ENCODE measurements at places on chromosomes 13 and 19.

DNA sequence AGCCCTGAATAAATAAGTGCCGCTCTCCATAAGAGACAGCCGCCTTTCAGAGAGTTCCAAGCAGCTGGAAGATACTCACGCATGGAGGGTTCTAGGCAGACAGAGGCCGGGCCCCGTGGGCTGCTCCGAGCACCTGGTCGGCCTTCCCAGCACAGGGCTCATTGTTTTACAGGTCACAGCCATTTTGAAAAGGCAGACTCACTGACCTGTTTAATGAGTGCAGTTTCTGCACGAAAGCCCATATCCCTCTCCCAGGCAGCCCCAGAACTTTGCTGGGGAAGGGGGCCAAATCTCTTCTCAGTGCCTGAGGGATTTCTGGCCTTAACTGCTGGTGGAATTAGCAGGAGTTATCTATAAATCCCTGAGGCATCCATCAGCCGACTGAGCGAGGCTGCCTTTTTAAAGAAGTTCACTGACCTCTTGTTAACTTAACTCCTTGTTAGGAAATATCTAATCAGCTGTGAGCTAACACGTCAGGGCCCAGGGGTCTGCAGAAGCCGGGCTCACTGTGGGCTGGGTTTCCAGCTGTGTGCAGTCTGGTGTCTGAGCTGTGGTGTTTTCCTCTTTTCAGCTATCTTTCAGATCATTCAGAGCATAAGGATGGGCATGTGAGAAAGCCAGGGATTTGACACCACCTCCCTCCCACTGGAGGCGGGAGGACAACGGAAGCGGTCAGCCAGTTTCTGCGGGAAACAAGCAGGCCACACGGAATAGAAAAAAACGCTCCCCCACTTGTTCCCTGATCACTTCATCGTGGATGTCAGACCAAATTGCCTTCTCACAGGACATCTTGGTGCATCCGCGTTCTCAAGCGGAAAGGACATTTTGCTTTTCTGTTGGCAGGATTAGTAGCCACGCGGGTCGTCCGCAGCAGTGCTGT, 23.3 kb downstream of the SERP2 start:
- no peak for DNase-seq

- no peak for DNase-seq
Measured at GRCh38 chr13:50156140-50156539, 140.9 kb downstream of the KCNRG start.

DNA sequence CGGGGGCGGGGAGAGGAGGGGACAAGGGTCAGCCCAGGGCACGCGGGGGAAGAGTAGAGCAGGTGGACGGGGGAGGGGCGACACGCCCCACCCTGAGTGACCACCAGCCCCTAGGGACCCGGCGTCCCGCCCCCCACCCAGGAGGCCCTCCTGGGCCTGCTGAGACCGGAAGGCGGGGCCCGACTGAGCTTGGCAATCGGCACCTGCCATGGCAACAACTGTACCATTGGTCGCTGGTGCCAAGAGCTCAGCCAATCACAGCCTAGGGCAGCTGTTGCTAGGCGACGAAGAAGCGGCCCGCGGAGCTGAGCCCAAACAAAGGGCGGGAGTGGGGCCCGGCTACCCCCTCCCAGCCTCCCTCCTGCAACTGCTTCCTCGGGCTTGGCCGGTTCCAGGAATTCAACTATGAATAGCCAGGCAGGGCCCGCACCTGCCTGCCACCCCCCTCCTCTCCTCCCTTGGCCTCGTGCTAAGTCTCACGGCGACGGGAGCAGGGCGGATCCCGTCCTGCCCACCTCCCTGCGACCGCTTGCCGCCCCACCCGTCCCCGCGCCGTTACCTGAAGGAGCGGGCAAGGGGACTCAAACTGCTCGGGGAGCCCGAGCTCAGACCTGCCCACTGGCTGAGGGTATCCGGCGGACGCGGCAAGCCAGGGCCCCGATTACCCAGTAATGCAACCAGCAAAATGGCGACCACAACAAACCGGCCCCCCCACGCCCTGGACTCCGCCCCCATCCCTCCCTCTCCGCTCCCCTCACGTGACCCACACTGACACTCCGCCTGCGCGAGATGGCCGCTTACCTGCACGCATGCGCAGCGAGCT, at the start of gene DYRK1B:
TSS of gene DYRK1B (minus strand) at position 699 of the 823 bp plus-strand sequence. CDS start 2,295 bp downstream, outside the sequence.
- peak; percentile 95 for DNase-seq

DNA sequence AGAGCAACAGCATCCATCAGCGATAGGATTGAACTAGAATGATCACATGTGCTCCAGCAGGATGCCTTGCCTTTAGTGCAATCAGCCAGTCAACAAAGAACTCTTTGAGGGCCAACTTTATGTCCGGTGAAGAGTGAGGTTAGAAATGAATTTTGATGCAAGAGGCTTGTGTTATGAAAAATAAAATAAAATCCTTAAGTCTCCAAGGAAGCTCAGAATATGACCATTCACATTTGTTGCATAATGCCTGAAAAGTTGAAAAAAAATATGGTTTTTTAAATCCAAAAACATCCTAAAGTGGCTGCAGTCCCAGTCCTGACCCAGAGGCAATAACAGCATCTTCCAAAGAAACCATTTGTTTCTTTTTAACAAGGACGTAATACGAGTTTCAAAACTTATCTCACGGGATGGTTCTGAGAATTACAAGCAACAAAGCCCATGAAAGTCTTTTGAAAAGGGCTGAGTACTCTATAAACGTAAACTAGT, 61.3 kb downstream of the DCLK1 start:
- no peak for DNase-seq

DNA sequence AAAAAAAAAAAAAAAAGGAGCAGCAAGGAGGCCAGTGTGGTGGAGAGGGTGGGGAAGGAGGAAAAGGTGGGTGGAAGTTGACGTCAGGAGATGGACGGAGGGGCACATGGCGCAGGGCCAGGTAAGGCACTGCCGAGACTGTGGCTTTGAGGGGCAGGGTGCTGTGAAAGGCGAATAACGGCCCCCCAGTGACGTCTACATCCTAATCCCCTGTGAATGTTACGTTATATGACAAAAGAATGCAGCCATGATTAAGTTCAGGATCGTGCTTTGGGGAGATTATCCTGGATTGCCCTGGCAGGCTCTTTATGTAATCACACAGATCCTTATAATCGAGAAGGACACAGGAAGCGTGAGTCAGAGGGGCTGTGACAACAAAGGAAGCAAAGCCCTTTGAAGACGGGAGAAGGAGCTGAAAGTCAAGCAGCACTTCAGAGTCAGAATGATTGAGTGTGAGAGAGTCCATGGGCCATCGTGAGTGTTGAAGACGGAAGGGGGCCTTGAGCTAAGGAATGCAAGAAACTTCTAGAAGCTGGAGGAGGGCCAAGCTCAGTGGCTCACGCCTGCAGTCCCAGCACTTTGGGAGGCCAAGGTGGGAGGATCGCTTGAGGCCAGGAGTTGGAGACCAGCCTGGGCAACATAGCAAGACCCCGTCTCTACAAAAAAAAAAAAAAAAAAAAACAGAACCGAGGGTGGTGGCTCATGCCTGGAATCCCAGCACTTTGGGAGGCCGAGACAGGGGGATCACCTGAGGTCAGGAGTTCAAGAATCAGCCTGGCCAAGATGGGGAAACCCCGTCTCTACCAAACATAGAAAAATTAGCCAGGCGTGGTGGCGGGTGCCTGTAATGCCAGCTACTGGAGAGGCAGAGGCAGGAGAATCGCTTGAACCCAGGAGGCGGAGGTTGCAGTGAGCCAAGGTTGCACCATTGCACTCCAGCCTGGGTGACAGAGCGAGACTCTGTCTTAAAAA, 13.8 kb upstream of the CEACAM16 start:
- DNase-seq = no peak

- no peak for DNase-seq
Measured at GRCh38 chr19:28656644-28657043, 556.3 kb downstream of the UQCRFS1 start.

GRCh38 chr13:73903561-73903960, 230.6 kb downstream of the KLF12 start:
- no peak for DNase-seq

- DNase-seq = no peak
Measured at GRCh38 chr19:30174357-30174645, 197.9 kb upstream of the ZNF536 start.

DNA sequence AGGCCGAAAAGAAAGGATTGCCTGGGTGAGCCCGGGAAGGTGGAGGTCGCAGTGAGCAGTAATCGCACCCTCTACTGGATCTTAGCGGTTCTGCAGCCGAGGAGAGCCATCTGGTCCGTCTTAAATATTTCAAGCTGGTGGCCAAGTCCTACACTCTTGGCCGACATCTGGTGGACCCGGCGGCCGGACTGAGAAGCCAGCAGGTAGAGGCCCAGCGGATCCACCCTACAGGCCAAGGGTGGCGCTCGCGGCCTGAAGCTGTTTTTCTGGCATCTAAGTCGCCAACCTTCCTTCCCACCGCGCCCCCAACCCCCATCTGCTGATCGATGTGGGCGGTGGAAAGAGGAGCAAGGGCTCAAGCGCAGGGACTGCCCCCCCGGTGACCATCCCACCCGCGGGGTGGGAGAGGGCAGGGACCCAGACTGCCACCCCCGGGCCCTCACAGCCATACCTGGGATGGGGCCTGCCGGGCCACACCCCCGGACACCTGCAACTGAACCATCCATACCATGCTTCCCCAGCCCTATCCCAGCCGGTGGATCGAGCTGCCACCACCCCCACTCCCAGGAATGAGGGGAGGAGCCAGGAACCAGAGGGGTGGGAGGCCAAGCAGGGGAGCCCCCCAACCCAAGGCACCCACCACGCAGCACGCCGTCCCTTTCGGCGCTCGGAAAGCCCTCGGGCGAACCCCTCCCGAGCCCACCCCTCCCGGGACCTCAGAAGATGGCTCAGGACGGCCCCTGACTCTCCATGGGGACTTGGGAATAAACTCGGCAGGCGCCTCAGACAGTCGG, 46.3 kb upstream of the ZNF730 start:
- peak; percentile 4 for DNase-seq

- no peak for DNase-seq
Measured at GRCh38 chr19:30557212-30557611, 185.0 kb downstream of the ZNF536 start.

DNA sequence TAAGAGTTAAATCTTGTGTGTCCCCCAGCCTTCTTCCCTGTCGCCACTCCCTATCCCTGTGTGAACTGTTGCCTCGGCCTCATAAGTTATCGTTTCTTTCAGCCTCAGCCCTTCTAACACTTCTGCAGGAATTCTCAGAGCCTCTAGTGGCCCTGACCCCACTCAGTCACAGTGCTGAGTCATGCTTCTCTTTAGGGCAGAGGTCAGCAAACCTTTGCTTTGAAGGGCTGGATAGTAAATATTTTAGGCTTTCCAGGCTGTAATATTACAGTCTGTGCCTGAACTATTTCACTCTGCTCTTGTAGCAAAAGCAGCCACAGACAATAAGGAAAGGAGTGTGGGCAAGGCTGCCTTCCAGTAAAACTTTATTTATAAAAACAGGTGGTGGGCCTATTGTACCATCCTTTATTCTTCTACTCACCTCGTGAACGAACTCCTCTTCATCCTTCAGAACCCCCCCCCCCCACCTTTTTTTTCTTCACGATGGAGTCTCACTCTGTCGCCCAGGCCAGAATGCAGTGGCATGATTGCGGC, 22.1 kb downstream of the MYO9B start:
- DNase-seq = no peak

DNA sequence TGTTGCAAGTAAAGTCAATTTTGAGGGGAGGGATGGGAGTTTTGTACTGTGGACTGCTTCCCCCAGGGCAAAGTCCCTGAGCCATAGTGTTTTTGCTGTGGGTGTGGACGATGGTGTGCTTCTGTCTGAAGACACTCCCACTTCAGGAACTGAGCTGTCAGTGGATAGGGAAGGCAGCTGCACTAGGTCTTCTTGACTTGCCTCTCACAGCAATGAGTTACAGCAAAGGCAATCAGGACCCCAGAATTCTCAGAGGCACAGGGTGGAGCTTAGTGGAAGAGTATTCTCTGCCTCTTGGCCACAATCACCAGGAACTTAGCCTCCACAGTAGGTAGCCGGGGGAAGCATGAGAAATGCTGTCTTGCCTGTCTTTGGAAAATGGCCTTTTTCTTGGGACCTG, 1416.6 kb upstream of the MIR17HG start:
- DNase-seq = no peak

- DNase-seq = no peak
Measured at GRCh38 chr19:2056837-2057192, 5.8 kb upstream of the MKNK2 start.

DNA sequence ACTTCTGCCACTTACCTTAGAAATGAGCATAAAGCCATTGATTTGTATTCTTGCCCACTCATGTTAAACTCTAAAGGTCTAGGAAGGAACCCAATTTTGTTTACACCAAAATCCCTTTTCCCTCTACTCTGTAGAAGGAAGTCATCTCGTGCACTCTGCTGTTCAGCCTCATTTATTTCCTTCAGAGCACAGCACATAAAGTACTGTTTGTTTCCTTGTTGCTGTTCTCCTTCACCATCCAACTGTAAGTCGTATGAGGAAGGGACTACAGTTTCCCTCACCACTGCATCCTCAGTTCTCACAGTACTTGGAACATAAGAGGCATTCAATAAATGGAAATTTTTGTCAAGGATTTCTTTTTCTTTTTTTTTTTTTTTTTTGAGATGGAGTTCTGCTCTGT, 24.6 kb downstream of the CDADC1 start:
- DNase-seq = no peak

- DNase-seq = no peak
Measured at GRCh38 chr13:97798836-97799235, 154.6 kb upstream of the IPO5 start.

DNA sequence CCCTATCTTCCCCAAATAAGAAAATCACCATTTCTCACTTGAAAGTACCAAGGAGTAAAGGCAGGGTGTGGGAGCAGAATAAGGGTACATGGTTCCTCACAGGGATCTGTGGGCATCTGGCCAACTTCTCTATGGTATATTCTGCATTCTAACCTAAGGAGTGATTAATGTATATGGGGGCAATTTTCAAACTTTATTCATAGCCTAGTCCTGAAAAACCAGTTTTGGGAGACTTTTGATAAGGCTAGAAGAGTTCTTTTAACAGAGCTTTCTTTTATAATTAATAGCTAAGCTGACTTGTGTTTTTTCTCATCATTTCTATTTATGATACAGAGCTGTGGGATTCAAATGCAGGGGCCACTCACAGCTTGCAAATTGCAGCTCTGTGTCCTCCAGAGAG, 852 bp downstream of the SCEL start:
- no peak for DNase-seq

- no peak for DNase-seq
Measured at GRCh38 chr19:58203814-58204475, 21.1 kb downstream of the ZNF274 start.

DNA sequence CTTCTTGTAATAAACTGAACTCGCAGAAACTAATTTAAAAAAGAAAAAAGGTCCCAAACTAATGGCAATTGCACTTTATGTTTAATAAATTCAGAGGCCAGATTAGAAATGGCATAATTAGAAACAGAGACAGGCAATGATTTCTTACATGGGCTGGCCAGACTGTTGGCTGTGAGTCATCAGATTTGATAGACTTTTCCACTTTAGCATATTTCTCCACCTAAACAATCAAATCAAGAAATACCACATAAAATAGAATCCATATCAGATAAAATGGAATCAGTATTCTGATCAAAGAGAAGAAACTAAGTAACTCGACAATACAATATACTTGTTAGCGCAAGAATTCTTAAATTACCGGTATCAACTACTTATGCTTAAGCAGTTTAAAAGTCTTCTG, 29.0 kb downstream of the EXOSC8 start:
- DNase-seq = no peak
